ENCODE measurements at places on chromosomes 4 and X.

DNA sequence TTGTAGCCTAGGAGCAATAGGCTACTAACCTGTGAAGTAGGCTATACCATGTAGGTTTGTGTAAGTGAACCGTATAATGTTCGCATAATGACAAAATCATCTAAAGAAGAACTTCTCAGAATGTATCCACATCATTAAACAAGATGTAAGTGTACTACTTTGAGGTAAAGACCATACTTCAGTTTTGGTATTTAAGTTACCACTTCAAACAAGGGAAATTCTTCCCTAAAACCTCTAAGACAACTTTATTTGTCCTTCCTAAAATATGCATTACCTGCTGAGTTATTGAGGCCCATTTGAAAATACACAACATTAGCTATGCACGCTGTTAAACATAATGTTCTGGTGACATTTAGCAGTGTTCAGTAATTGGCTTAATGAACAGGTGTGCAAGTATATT, 182.7 kb downstream of the RPA4 start:
- no peak for DNase-seq

- DNase-seq = no peak
Measured at GRCh38 chr4:117293784-117294183, 208.4 kb upstream of the TRAM1L1 start.

DNA sequence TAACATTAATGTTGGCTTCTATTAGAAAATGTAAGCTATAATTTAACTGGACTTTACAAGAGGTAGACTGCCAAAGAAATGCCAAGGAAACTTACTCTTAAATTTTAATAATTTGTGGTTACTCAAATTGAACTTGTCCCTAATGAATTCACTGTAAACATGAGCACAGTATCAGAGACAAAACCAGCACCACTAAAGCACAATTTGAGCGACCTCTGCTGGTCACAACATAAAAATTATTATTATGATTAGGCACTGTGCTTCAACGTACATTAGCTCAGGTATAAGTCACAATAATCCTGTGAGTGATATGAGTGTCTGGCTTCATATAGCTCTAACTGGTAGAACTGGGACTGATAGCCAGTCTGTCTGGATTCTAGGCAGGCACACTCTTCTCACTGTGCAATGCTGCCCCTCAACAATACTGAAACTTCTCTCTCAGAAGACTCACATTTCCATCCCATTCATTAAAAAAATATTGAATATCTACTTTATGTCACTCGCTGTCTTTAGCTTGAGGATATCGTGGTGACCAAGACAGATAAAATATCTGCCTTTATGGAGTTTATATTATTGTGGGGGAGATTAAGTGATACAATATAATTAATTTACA, 8.0 kb downstream of the NUDT6 start:
- DNase-seq = peak; percentile 31

GRCh38 chr4:107219681-107220080, 183.6 kb upstream of the DKK2 start:
- no peak for DNase-seq

- no peak for DNase-seq
Measured at GRCh38 chr4:2457481-2458295, 11.2 kb upstream of the RNF4 start.

DNA sequence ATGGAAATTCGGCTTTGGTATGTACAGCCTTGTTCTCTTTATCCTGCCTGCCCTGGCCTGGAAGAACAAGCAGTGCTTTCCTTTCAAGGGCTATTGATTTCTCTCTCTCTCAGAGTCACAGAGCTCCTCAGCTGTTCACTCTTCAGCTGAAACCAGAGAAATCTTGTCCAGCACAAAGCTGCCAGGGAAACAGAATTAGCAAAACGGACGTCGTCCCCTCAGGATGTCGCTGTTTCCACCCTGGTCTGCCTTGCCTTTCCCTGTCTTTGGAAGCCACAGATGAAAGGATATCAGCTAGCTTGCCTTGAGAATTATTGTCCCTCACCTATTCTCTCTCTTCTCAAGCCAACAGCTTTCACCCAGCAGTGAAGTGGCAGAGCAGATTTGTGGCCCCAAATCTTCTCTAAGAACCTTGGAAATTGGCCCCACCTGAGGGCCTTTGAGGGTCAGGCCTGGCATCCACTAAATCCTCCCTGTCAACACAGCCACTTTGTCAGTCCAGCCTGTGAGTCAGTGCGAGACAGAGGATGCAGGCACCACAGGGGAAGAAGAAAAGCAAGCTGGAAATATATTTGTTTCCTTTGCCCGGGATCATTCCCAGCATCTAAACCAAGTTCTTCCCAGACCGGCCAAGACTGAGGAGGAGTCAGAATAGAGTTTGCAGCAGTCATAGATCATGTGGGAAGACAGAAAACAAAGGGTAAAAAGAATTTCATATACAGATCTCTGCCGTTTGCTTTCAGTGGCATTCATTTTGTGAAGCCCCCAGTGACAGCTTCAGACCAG, 63.8 kb upstream of the MTM1 start:
- DNase-seq = peak; percentile 67

- DNase-seq = no peak
Measured at GRCh38 chrX:10325611-10326010, 168.8 kb downstream of the CLCN4 start.

DNA sequence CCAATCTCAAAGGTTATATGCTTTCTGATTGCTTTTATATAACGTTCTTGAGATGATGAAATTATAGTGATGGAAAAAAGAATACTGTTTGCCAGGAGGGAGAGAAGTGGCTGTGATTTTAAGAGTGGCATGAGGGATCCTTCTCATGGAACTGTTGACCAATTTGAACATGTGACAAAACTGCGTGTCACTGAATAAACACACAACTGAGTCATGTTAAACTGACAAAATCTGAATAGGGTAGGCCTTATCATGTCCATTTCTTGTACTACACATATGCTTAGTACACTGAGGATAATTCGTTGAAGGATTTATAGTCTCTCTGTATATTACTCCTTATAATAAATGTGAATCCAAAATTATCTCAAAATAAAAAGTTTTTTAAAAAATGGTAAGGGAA, 22.2 kb upstream of the HSPA4L start:
- no peak for DNase-seq

DNA sequence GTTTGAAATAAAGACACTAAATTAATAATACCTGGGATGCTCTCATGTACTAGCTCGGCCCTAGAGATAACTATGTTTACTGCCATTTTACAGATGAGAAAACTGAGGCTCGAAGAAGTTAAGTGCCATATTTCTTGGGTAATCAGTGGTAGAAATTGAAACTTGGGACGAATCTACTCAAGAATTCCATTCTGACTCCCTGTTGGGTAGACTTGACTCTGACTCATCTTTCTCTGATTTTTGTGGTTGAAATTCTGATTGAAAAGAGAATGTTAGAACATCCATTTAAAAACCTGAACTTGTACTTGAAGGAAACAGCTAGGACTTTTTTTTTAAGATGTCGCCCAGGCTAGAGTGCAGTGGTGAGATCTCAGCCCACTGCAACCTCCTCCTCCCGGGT, 50.1 kb upstream of the NSUN7 start:
- DNase-seq = no peak
